Hematopoietic multipotent progenitor cell (in vitro differentiated cells): ENCODE measurements at places on chromosomes 1 and 21. TPM values are rescaled to one million over a fixed set of nuclear protein-coding genes. Genes with fewer than 3 reads are reported as not detected.

The SYT11 gene
- total RNA-seq = 27.2 TPM

The TFAP2E gene
- 1.3 TPM for total RNA-seq

DNA sequence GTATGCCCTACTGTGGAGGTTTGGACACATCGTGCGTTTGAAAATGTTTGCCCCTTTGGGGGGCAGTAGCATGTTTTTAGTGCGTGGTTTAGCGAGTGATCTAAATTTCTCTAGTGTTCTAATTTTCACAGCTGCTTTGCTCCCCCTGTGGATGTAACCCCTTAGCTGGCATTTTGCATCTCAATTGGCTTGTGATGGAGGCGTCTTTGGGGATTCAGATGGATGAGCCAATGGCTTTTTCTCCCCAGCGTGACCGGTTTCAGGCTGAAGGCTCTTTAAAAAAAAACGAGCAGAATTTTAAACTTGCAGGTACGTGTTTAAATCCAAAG is 836 bp downstream of the CDC7 start:
- DNase-seq = no peak

DNA sequence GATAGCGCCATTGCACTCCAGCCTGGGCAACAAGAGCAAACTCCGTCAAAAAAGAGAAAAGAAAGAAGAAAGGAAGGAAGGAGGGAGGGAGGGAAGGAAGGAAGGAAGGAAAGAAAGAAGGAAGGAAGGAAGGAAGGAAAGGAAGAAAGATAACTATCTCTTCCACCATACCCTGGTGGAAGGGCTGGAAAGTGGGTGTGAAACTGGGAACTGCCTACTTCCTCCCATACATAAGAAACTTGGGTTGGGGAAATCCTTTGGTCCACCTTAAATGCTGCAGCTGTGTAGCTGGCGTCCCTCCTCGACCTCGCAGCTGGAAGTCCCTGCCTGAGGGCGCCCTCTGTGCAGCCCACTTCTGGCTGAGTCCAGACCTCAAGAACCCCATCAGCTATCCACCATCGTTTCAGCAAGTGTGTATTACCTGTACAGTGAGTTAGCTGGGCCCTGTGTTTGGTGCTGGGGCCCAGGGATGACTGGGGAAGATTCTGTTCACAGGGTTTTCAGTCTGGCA is 4.6 kb upstream of the FAM167B start:
- no peak for DNase-seq

- no peak for DNase-seq
Measured at GRCh38 chr1:189659731-189660130, 817.9 kb downstream of the BRINP3 start.
